ENCODE measurements at places on chromosomes 5 and 9. TPM values are rescaled to one million over a fixed set of nuclear protein-coding genes. Genes with fewer than 3 reads are reported as not detected.

DNA sequence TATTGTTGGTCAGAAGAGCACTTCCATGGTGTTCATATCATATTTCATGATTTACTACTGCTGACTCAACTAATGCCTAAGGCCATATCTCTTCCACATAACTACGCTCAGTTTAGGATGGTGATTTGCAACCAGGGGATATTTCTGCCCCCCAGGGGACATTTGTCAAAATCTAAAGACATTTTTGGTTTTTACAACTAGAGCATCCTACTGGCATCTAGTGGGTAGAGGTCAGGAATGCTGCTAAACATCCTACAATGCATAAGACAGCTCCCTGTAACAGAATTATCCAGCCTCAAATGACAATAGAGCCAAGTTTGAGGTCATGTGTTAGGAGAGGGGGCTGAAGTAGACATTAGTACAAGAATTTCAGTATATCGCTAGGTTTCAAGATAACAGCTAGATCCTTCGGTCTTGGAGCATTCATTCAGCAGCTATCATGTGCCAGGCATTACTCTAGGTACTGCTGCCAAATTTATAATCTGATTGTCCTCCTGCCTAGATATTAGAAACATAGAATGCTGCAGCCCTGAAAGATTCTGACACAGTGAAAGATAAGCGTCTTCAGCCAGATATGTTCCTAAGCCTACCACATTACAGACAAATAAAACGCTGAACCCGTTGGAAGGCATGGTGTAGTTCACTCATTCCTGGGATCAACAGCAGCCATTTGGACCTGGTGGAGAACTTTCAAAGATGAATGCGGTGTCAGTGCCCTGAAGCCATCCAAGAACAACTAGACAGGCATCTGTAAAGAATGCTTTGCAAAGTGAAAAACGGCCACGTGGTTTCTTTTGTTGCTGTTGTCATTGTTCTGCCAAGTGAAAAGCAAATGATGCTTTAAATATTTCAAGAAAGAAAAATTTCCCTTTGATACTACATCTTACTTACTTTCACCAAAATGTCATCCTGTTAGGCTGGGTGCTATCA lies 55.5 kb upstream of the FST start:
- H3K36me3 ChIP-seq, result no peaks in the 10 kb centered on the region
- no peak overlapping the region for H3K4me3 ChIP-seq
- peaks cover 6% of the 10 kb centered on the region for H3K4me1 ChIP-seq
- no peak overlapping the region for H3K27ac ChIP-seq
- DNase-seq, result no peak

- H3K27me3 ChIP-seq, result peaks cover 85% of the 10 kb centered on the region
- H3K4me1 ChIP-seq, result peaks cover 35% of the 10 kb centered on the region
- no peaks in the 10 kb centered on the region for H3K36me3 ChIP-seq
- H3K4me3 ChIP-seq, result no peak overlapping the region
- DNase-seq, result no peak
Observed at GRCh38 chr9:137160054-137160425, 9.8 kb downstream of the LRRC26 start.

GRCh38 chr5:179240561-179240960 lies 104.7 kb downstream of the ADAMTS2 start:
- no peak overlapping the region for H3K27ac ChIP-seq
- H3K27me3 ChIP-seq, result no peaks in the 10 kb centered on the region
- no peak for DNase-seq
- H3K4me1 ChIP-seq, result no peaks in the 10 kb centered on the region

DNA sequence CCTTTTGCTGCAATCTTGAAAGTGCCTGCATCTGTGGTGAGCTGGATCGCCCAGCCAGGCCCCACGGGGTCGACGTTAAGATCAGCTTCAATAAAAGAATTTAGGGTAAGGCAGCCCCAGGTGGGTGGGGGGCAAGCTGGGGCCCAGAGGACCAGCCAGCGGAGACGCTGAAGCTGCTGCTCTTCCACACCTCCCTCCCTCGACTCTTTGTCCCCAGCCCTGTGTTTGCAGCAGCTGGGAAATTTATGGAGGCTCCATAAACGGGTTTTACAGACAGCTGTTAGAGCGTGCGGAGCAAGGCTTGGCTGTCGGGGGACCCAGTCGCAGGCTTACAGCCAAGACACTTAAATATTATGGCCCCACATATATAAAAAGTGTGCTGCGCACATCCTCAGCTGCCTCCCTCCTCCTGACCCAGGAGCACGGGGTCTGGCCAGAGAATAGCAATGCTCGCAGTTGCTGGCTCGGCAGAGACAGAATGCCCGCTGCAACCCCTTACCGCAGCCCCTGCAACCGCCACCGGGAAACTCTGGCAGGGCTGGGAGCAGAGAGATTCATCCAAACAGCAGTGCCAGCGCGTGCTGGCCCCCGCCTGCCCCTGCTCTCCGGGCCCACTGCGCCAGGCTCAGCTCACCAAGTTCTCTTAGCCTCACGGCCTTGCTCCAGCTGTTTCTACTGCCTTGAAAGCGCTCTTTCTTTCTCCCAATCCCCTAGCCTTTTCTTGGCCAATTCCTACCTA lies 28.4 kb upstream of the MVB12B start:
- H3K4me1 ChIP-seq, result no peaks in the 10 kb centered on the region
- H3K4me3 ChIP-seq, result no peak overlapping the region
- no peak for DNase-seq
- no peak overlapping the region for H3K27ac ChIP-seq
- H3K36me3 ChIP-seq, result no peaks in the 10 kb centered on the region

The BTNL8 gene
- 0.34 TPM for total RNA-seq

DNA sequence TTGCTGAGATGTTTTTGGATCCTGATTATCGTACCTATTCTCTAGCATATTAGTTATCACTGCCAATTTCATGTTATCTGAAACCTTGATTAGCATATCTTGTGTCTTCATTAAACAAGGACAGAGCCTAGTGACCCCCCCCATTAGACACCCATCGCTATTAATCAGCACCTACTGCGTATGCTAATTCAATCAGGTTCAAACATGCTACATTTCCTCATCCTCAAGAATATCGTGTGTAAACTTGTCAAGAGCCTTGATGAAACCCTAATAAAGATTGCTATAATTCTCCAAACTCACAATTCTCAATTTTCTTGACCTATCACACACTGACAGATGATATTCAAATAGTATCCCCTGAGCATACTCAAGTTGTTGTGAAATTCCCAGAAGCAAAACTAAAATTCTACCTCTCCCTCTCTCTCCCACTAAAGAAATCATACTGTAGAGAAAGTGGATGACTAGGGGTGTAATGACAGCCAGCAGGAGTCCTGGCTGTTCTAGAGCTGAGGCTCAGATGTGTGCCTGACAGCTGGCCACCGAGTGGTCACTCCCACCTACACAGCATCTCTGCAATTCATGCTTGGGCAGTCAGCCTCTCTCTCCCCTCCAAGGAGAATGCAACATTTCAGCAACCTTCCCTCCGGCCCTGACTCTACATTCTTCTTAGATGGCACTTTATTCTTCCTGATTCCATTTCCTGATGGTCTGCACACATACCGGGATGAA lies 9.2 kb upstream of the ZNF354A start:
- no peak for DNase-seq
- no peaks in the 10 kb centered on the region for H3K27me3 ChIP-seq
- H3K4me1 ChIP-seq, result no peaks in the 10 kb centered on the region
- no peaks in the 10 kb centered on the region for H3K36me3 ChIP-seq
- H3K27ac ChIP-seq, result no peak overlapping the region
- H3K4me3 ChIP-seq, result no peak overlapping the region

GRCh38 chr5:61805101-61805500 lies 473.0 kb downstream of the ZSWIM6 start:
- no peak overlapping the region for H3K4me3 ChIP-seq
- no peaks in the 10 kb centered on the region for H3K36me3 ChIP-seq
- no peak overlapping the region for H3K27ac ChIP-seq
- DNase-seq, result peak; percentile 82
- no peaks in the 10 kb centered on the region for H3K27me3 ChIP-seq

- H3K27me3 ChIP-seq, result no peaks in the 10 kb centered on the region
- peaks cover 42% of the 10 kb centered on the region for H3K4me1 ChIP-seq
- peak overlapping the region; percentile 77 for H3K27ac ChIP-seq
- peaks cover 14% of the 10 kb centered on the region for H3K36me3 ChIP-seq
- DNase-seq, result no peak
- H3K4me3 ChIP-seq, result peak overlapping the region; percentile 62
Observed at GRCh38 chr5:141680751-141681201, 1.3 kb downstream of the ARAP3 start.

DNA sequence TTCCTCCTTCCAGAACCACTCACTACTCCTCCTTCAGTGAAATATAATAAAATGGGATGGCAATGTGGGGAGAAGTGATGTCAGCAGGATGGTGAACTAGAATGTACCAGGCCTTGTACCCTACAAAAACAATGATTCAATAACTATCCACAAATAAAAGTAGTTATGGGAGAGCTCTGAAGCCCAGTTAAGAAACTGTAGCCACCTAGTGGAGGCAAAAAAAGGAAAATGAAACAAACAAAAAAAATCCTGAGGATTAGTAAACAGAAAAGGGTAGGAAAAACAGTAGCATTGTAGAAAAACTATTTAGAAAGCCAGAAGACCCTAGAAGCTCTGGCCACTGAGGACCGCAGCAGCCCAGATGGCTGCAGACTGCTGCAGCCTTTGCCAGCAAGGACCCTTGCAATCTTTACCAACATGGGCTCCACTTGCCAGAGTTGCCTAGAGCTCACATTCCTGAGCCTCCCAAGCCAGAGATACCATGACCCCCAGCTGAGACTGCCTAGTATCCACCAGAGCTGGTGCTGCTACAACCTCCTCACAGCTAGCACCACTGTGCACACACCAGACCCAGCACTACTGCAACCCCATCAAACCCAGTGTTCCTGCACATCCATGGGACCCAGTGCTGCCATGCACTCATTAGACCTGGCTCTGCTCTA lies 259.7 kb upstream of the MSX2 start:
- H3K36me3 ChIP-seq, result no peaks in the 10 kb centered on the region
- H3K27ac ChIP-seq, result no peak overlapping the region
- no peaks in the 10 kb centered on the region for H3K27me3 ChIP-seq
- H3K4me3 ChIP-seq, result no peak overlapping the region
- no peak for DNase-seq
- no peaks in the 10 kb centered on the region for H3K4me1 ChIP-seq

- no peak overlapping the region for H3K4me3 ChIP-seq
- DNase-seq, result no peak
- no peaks in the 10 kb centered on the region for H3K4me1 ChIP-seq
- no peaks in the 10 kb centered on the region for H3K27me3 ChIP-seq
Observed at GRCh38 chr9:38768351-38768761, 48.4 kb upstream of the FAM240B start.

The NIPAL4 gene
- 1.6 TPM for total RNA-seq

All from esophagus muscularis mucosa (tissue), 4 donors.